ENCODE measurements at places on chromosomes 7 and 10.

GRCh38 chr7:37424521-37424920, 24.1 kb downstream of the ELMO1 start:
- DNase-seq, result no peak

DNA sequence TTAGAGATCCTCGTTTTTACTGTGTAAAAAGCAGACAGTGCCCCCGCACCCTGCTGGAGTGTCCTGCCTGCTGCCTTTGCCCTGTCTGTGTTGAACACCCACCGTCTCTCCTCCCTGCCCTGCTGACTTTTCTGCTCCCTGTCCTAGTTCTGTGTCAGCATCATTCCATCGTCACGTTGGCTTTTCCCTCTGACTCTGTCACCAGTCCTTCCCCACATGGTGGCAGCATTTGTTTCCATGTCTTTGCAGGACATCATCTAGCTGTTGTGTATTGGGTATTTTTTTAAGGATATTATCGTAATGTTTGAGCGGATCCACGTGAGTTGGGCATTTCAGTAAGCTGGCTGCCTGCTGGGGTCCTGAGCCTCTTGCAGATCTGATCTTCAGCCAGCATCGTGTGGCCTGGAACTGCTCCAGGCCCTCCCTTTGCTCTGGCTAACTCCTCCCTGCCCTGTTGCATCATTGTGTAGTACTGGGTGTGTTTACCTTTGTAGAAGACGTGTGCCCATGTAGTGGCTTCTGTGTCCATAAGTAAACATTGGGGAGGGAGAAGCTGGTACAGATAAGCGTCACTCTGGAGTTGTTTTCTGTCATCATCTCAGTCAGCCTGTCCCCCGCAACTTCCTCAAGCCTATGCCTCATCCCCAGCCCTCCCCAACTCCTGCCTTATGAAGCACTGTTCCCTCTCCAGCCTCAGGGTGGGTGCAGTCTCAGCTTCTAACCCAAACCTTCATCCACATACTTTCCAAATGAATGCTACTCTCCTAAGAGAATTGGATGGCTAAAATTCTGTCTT, 44.3 kb downstream of the TRRAP start:
- DNase-seq, result peak; percentile 42

GRCh38 chr7:42077271-42078135, 159.5 kb downstream of the GLI3 start:
- DNase-seq, result no peak

DNA sequence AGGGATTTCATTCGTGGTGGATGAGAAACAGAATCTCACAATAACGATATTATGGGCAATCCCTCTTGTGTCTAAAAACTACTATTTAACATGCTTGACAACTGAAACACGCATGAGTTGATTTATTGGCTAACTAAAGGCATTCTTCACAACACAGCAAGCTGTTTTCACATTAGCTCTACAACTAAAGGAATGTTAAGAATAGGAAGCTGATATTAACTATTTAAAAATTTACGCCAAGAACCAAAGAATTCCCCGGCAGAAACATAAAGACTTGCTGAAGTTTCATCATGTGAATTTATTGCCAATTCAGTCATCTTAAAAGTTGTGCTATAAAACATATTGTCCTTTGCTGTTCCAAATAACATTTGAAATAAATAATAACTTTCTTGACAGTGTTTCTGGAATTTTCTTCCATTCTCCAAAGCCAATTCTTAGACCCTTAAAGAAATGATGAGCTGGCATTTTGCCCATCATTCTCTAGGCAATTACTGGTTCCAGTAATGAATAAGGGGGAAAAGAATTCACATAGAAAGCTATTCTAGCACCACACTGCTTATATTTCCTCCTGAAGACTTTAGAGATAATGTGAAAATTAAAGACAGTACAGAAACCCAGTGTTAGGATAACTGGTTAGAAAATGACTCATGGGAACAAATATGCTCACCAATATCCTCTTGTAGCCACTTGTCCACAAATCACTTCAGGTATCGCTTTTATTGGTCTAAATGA, 233.1 kb downstream of the PARD3 start:
- peak; percentile 36 for DNase-seq

DNA sequence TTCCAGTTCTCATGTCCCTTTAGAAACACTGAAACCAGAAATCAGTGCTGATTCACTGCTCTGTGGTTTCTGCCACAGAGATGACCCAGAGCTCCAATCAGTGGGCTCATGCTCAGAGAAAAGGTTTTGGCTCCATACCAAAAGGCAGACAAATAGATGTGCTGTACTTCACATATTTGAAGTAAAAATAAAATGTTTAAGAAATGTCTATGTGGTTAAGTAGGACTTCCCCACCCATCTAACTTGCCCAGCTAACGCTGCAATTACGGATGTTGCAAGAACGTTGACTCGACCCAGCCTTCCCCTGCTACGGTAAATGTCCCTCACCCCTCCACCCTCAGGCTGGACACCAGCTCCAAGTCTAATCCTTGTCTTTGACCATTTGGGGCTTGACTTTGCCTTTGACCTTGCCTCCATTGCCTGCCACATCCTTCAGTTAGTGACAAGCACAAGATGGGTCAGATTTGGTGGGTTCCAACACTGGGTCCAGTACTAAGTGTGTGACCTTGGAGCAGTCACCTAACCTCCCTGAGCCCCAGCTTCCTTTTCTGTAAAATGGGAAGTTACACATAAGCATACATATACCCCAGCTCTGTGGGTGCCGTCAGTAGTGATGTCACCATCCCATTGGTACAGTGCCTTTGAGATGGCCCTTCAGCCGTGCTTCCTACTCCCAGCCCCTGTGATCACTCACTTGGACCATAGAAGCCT, 95.8 kb downstream of the CHST15 start:
- DNase-seq, result peak; percentile 96

GRCh38 chr10:31961277-31962074, 32.8 kb upstream of the ARHGAP12 start:
- DNase-seq, result peak; percentile 74

DNA sequence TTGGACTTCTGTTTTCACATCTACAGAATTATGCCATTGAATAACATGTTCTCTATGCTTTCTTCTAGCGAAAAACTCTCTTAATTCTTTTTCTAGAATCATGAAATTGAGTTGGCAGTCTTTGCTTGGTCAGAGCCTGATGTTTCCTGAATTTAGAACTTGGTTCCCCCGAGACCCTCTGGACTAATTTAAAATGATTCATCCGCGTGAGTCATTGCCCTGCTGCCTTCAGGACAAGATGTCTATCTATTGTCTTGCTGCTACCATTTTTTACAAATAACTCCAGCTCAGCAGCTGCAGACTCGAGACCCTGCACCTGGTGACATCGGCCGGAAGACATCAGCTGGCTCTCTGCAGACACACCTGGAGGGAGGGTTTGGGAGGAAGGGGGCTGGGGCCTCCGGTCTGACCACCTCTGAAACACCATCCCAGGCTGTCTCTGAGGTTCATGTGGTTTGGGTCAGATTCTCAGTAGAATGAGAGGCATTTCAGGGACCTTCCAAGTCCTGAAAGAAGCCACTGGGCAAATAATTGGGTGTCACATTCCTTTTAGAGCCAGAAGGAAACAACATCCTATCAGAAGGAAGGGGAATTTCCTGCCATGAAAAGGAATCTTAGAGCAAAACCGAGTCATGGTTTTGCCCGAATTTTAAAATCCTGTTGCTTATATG, 20.9 kb upstream of the KLF6 start:
- DNase-seq, result peak; percentile 91

GRCh38 chr10:48907730-48908129, 31.9 kb downstream of the LRRC18 start:
- DNase-seq, result no peak

Data from adipocyte (in vitro differentiated cells).